ENCODE measurements at places on chromosomes 2 and 18.

DNA sequence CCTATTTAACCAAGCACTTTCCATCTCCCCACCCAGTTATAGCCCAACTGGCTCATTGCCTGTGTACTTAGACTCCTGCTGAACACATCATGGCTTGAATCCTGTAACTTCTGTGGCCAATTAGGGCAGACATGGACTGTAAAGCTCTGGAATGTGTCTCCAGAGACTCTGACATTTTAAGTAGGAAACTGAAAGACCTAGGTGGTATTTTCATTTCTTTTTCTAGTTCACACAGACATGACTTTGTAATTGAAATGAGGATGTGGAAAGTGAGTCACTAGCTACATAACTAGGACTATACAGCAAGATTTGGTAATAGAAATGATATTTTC is 12.2 kb downstream of the DOK1 start:
- no peak for DNase-seq

- DNase-seq = no peak
Observed at GRCh38 chr2:212995920-212996319, 155.5 kb downstream of the IKZF2 start.

GRCh38 chr2:85540133-85540648 is 1.2 kb downstream of the MAT2A start:
- no peak for DNase-seq

DNA sequence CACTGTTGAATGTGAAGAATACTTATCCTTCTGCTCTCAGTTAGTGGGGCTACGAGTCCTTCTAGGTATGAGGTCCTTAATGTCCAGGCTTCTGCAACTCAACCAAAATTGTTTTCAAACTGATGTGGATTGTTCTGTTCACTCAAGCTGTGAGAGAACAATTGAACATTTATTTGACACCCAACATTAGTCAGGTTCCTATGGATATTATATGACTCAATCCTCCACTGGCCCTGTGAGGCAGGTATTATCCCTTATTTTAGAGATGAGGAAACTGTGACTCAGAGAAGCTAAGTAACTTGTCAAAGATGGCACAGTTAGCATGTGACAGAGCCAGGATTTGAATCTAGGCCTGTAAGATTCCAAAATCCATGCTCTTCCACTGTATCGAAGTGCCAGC is 1.2 kb upstream of the LYG2 start:
- no peak for DNase-seq

DNA sequence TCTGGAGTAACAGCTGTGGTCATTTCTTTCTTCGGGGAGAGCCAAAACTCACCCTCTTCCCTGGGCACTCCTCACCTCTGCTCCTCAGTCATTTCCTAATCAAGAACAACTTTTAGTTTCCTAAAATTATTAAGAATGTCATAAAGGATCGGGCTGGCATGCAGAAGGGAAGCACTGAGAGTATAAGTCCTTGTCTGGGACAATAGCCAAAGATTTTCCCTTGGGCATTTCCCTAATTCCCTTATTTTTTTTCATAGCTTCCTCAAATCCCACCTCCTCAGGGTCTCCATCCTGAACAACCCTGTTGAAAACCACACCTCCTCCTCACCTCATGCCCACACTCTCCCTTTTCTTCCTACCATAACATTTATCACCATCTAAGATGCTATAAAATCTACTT is 115.0 kb downstream of the MREG start:
- DNase-seq = no peak

- no peak for DNase-seq
Observed at GRCh38 chr2:147560810-147561535, 283.9 kb upstream of the ACVR2A start.

- DNase-seq = no peak
Observed at GRCh38 chr2:185417111-185417510, 321.5 kb upstream of the FSIP2 start.

GRCh38 chr2:70716131-70716743 is 51.8 kb downstream of the ADD2 start:
- no peak for DNase-seq

DNA sequence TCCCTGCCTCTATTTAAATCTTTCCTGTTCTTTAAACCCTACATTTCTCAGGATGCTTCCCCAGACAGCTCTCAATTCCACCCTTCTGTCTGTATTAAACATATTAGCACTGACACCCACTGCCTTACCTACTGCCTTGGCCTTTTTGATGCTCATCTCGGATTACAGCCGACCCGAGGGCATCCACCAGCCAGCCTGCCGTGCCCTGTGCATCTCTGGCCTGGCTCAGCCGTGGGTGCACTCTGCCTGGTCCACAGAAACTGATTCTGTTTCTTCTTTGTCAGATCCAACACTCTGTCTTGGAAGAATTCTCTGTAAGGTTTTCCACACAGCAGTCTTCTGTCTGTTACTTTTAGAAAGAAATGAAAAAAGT is 27.2 kb downstream of the TANC1 start:
- DNase-seq = no peak

GRCh38 chr2:227204452-227204851 is 40.0 kb downstream of the COL4A3 start:
- no peak for DNase-seq

DNA sequence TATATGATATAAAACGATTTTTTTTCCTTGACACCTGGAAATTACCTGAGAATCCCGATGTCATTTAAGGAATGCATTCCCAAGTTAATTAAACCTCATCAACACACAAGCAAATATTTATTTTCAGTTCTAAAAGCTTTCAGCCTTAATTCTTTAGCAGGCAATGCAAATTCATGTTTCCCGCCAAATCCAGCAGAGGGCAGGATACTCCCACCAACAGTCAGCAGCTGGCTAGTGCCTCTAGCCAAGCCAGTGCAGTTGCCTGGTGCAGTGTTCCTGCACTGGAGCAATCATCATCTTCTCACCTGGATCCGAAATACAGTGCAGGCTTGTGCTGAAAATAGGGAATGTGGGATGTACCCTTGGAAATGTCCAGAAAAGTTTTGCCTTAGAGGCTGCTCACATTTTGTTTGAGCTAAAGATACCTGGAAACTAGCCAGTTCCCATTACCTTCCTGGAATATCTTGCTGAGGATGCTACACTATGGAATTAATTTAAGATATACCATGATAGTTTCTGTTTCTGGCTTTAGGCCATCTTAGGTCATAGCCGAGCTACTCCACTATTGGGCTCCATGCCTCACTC is 48.4 kb upstream of the CYTIP start:
- DNase-seq = peak; percentile 85

DNA sequence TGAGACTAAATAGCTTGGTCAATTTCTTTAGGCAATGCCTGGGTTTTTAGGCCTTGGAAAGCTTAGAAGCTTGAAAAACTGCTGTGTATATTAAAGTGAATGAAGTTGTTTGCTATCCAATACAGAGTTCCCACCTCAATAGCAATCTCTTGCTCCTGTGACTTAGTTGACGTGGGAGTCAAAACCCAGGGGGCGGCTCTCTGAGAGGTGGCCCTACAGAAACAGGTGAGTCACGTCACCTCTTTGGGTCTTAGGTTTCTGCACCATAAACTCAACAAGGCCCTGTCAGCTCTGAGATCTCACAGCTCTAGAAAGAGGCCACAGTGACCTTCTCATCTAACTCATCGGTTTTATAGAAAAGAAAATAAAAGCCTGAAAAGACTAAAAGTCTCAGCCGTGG is 79.6 kb downstream of the ADD2 start:
- no peak for DNase-seq

DNA sequence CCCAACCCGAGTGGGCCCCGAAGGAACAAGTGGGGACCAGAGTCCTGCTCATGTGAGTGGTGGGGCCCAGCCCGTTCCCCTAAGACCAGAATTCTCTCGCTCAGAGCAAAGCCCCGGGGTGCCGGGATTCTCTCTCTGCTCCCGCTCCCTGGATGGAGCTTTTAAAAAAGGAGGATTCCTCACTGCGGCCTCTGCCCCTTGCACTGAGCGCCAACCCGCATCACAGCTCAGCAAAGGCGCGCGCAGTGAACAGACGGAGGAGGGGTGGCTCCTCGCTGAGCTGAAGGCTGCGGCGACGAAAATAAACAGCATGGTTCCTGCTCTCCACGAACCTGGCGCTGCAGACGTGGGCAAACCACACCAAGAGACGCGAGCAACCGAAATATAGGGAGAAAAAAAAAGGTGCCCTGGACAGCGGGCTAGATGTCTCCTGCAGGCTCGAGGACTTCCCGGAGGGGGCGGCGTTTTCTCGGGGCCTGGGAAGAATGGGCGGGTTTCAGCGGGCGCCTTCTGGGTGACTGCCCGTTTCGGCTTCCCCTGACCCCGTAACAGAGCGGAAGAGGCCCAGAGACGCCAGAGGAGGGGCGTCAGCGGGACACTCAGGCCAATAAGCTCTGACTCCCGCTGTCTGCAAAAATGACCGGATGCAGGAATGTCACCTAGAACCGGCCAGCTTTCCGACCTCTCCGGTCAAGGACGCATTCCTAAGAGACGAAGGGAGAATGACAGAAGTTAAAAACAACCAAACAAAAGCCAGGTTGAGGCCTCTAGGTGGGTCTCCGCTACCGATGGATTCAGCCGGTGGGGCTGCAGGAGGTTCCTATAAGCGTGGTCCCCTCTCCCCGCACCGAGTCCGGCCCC is 819 bp upstream of the KLF11 start:
- DNase-seq = peak; percentile 34

GRCh38 chr2:209946539-209946938 is 55.9 kb upstream of the RPE start:
- no peak for DNase-seq

- peak; percentile 8 for DNase-seq
Observed at GRCh38 chr18:23634692-23635091, 28.0 kb downstream of the ANKRD29 start.

All from activated CD8-positive, alpha-beta T cell treated with anti-CD3 and anti-CD28 coated beads for 36 hours (primary cell).